ENCODE measurements at places on chromosomes 2 and 18. TPM values are rescaled to one million over a fixed set of nuclear protein-coding genes. Genes with fewer than 3 reads are reported as not detected.

Gene HOXD10
- total RNA-seq = not detected

GRCh38 chr18:26635466-26635865, 87.1 kb upstream of the KCTD1 start:
- DNase-seq = no peak

DNA sequence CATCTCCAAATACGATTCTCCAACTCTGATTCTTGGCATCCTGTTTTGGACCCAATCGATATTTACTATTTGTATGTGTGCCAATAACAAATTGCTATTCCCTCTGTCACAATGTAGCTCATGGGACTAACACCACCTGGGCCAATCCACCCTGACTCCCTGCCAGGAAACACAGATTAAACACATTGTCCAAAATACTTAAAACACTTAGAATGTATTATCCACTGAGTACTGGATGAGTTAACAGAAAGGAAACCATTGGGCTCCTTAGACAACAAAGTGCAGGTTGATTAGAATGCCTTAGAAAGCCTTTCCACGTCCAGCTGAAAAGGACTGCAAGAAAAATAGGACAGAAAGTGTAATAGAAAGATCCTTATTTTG, 79.4 kb upstream of the ARHGAP28 start:
- DNase-seq = no peak

- DNase-seq = no peak
Measured at GRCh38 chr2:173934895-173935294, 30.3 kb downstream of the SP3 start.

GRCh38 chr2:13968811-13969210, 663.7 kb upstream of the LRATD1 start:
- peak; percentile 2 for DNase-seq

- no peak for DNase-seq
Measured at GRCh38 chr2:75862547-75862946, 151.8 kb upstream of the GCFC2 start.

Gene PLCD4
- 8.5 TPM for total RNA-seq

GRCh38 chr18:79393181-79393634, 2.5 kb upstream of the NFATC1 start:
- no peak for DNase-seq

Gene KIAA2012
- not detected for total RNA-seq

GRCh38 chr2:24351981-24352380, 8.4 kb downstream of the ITSN2 start:
- no peak for DNase-seq

Data from RPMI7951 (cell line).